Left cardiac atrium (tissue), 4 donors: ENCODE measurements at places on chromosomes 7 and 10. TPM values are rescaled to one million over a fixed set of nuclear protein-coding genes. Genes with fewer than 3 reads are reported as not detected.

DNA sequence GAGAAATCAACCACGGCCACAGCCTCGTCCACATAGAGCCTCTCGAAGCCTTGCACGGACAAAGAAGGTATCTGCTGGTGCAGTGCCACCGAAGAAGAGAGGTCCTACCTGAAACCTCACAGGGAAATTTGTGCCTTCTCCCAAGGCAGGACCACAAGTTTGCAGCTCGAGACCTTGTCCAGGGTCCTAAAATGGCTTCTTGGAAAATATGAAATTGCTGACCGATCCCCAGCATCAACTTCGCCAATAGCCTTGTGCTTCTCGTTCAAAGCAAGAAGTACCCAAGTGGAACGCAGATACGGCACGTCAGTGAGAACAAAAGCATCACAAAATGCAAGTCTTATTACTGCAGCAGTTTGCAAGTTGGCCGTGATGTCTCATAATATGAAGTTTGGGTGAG, 24.6 kb downstream of the PTPRN2 start:
- no peak for DNase-seq

FXYD4 gene
- total RNA-seq = not detected

DNA sequence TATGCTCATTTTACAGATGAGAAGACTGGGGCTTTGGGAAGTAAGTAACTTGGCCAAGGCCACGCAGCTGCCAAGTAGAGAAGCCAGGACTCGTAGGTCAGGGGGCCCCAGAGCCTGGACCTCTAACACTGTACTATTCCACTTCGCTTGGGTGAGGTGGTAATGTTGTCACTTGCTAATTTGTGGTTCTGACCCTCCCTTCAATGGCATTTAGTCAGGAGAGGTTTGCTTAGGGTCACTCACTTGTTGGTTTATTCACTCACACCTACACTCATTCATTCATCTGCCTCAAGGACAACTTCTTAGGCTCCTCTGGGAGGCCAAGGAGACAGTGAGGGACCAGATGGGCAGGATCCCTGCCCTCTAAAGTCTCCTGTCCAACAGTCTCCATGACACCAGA, 21.3 kb downstream of the BTBD16 start:
- no peak for DNase-seq

DNA sequence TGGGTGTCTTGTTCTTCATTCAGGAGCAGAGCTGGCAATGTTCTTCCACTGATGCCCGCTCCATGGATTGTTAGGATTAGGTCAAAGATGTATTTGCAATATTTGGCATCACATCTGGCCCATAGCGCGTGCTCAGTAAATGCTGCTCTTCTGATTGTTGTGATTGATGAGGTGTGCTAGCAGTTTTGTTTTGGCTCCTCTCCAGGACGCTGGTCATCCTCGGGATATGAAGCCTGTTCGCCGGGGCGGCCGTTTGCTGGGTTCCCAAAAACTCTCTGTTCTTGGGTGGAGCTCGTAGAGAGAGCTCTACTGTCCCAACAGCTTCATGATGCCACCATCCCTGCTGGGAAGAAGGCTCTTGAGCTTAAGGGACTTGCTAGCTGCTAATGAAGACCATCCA, 96.9 kb downstream of the XRCC2 start:
- no peak for DNase-seq

DNA sequence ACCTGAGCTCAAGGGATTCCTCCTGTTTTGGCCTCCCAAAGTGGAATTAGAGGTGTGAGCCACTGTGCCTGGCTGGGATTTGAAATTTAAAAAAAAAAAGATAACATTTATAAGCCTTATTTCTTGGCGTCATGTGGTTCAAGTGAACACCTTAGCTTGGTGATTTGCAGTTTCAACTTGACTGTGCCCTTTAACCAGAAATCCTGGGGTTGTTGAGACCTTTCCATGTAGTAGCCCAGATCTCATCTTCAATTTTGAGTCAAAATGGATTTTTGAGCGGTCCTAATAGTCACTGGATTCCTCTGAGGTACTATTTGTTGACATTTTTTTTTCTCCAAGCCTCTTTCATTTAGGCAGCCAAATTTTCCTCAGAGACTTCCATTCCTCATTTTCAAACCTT, 29.5 kb upstream of the FBXW4 start:
- DNase-seq = no peak

- no peak for DNase-seq
Observed at GRCh38 chr10:17779784-17780183, 27.8 kb downstream of the TMEM236 start.

CPVL gene
- total RNA-seq = 12.8 TPM

DNA sequence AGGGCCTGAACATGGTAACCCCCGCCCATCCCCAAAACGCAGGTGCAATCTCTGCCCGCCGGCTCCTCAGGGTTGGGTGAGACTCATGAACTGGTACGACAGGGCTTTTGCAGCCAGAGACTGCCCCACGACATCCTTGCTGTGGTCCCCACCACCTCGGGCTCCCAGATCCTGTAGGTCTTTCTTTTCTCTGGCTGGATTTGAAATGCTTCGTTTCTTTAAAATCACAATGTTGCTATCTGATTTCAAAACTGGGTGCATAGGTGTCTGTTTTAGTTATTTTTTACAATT, 21.9 kb downstream of the WDR86 start:
- DNase-seq = no peak

DNA sequence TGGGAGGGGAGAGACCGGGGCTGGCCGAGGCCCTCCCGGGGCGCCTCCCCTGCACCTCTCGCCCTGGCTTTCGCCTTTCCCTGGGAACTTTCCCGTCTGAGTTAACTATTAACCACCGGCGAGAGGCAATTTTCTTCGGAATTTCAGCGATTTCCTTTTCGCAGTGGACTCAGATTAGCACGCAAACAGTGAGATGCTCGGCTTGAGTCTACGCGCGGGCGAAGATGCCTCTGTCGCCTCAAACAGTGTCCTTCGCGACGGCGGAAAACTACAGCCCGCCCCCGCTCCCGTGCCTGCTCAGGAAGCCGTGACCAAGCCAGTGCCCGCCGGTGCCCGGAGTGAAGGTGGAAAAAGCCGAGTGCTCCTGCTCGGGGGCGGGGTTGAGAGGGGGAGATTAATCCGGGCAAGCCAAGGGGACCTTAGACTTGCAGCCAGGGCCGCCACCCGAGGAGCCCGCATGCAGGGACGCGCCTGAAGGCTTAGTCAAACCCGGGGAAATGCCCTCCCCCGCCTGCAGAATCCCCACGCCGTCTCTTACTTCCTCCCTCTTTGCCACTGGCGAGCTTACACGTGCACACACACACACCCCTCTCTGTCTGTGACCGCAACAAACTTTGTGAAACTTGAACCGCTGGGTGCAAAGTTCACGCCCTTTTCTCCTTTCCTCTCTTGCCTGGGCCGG, 14.5 kb upstream of the PAX2 start:
- DNase-seq = no peak

DNA sequence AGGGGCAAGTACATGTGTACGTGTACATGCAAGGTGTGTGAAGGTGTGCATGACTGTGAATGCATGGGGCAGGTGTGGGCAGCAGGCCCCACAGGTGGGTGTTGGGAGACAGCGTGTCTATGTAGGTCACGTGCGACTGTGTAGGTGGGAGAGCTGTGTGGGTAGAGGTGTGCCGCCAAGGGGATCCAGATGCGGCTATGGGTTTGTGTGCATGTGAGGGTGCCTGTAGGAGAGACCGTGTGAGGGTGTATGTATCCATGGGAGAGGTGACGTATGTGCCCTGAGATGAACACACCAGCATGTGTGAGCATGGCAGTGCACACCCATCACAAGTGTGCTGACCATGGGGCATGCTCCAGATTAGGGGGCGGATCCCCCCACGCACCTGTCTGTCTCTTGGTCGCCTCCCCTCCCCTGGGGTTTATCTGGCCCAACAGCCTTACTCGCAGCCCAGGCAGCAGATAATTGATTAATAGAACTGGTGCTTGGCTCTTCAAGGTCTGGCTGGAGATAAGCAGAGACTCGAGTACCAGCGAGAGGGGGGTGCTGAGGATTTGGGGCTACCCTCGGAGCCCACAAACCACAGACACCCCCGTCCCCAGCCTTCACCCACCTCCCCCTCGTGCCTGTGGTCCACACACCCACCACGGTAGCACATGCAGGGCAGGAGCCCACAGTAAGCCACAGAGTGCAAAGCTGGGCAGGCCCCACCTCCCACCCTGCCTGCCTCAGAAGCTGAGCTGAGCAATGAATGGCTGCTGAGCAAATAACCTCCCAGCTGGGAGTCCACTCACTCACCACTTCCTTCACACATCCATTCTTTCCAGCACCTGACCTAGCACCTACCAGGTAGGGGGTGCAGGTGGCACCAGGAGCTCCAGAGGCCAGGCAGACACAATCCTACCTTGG, 41.4 kb upstream of the ZMIZ1 start:
- peak; percentile 18 for DNase-seq

- no peak for DNase-seq
Observed at GRCh38 chr7:41045556-41046123, 657.2 kb downstream of the INHBA start.

DNA sequence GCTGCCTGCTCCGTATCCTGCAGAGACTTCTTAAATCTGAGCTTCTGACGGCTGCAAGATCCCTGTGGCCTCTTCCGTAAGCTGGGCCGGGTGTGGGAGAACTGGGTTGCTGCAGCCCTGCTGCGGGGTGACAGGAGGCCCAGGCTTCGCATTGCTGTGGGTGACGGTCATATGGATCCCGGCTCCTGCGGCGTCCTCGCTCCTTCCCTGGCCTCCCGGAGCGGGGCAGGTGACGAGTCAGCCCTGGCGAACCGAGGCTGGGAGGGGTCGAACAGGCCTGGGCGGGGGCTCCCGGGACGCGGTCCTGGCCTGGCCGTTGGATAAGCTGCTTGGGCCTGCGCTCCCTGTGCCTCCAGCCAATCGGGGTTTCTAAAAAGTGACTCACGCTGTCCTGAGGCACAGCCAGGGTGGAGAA, 7.8 kb upstream of the UBE2D1 start:
- peak; percentile 63 for DNase-seq

NUTM2E gene
- total RNA-seq = not detected

- no peak for DNase-seq
Observed at GRCh38 chr10:93916257-93917063, 22.7 kb downstream of the SLC35G1 start.

- peak; percentile 80 for DNase-seq
Observed at GRCh38 chr10:124647421-124648130, 96.6 kb downstream of the FAM53B start.

SAP25 gene
- 1.5 TPM for total RNA-seq

- no peak for DNase-seq
Observed at GRCh38 chr10:62095181-62096122, 173.2 kb downstream of the RTKN2 start.
